Fibroblast of skin of back (primary cell): ENCODE measurements at places on chromosomes 13 and 19.
A peak's percentile ranks its signal among the peaks of the same experiment; 100 is the strongest.

GRCh38 chr19:12666265-12667048 lies at the start of the genes MAN2B1 and WDR83:
TSS of gene MAN2B1 (minus strand) at chr19:12666742. CDS start at chr19:12666701, 41 bp downstream.
TSS of gene WDR83 (plus strand) at chr19:12666807. CDS start at chr19:12669791, 2,984 bp downstream.
- peak; percentile 69 for DNase-seq

DNA sequence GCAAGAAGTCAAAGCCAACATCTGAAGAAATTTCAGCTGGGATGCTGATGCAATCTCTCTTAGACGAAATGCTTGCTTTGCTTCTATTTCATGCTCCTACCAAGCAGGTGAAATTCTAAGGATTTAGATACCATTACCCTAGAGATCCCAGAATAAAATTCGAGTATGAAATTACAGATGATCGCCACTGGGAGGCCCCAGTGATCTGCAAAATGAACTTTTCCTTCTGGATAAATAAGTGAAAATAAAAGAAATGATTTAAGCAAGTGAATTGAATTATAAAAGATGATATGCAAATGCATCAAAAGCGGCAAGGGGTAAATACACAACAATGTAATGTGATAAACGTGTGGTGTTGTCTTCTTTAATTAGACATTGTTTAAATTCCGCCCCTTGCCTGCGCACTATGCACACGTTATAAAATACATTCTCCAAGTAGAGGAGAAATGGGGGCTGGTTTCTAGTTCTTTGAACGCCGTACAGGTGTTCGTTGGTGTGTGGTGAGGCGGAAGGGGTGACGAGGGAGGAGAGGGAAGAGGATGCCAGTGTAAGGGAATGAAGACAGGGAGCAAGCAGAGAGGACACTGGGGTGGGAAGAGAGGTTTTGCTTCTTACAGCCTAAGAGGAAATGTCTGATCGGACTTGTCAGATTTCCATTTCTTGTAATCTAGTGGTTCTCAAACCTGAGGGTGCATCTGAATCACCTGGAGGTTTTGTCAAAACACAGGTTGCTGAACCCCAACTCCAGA lies 58.0 kb downstream of the ERCC5 start:
- DNase-seq, result no peak

GRCh38 chr13:43347877-43348276 lies 324.5 kb downstream of the DNAJC15 start:
- DNase-seq, result no peak

GRCh38 chr13:72141855-72142519 lies 275.0 kb upstream of the DACH1 start:
- DNase-seq, result peak; percentile 19

GRCh38 chr13:59126474-59126873 lies 1037.3 kb downstream of the DIAPH3 start:
- DNase-seq, result no peak

DNA sequence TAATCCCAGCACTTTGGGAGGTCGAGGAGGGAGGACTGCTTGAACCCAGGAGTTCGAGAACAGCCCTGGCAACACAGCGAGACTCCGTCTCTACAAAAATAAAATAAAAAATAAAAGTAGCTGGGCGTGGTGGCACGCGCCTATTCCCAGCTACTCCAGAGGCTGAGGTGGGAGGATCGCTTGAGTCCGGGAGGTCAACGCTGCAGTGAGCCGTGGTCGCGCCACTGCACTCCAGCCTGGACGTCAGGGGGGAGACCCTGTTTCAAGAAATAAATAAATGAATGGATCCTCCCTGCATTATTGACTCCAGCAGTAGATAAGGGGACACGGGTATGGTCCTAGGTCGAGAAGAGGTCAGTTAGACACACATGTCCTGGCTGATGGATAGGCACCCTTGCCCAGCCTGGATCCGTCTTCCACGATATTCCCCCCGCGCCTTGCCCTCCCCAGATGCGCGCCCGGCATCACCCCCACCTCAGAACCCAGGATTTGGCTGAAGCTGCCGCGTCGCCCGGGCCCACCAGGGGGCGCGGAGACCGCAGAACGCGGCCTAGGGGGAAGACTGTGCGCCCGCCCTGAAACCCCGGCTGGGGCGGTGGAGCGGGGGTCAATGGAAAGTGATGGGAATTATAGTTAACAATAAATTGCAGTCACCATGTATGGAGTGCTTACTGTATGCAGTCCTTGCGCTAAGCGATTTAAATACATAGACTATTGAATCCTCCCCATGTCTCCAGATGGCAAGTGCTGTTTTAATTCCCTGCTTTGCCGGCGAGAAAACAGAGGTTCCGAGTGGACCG lies 2.1 kb upstream of the HOOK2 start:
- DNase-seq, result peak; percentile 81

- DNase-seq, result peak; percentile 40
These were observed 108.7 kb downstream of the TEX29 start for GRCh38 chr13:111429064-111429558.

- no peak for DNase-seq
These were observed 127.2 kb downstream of the TM9SF2 start for GRCh38 chr13:99628442-99628841.

- no peak for DNase-seq
These were observed 46.5 kb upstream of the RCBTB2 start for GRCh38 chr13:48579165-48579918.

- peak; percentile 4 for DNase-seq
These were observed 539.0 kb downstream of the PCDH9 start for GRCh38 chr13:66691149-66691548.

DNA sequence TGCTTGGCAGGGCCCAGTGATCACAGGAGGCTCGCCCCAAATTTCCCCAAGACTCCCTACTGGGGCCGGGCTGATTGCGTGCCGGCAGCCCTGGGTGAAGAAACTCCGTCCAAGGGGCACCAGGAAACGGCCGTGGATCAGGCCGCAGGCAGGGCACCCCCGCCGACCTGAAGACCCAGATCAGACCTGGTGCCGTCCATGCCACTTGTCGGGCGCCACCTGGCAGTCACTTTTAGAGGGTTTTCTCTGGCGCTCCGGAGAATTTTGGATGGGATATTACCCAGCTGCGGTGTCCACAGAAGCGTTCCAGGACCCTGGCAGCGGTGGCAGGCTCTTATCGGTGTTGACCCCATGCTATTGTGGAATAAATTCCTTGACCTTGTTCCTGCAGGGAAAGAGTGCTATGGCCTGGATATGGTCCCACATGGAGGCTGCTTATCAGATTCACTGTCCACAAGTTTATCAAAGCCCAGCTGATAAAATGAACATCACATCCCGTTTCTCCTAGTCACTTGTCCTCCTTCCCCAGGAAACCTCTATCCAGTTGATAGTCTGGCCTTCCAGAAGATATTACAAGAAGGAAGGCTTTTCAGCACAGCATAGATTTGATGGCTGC lies 38.2 kb downstream of the IGFL2 start:
- DNase-seq, result no peak

DNA sequence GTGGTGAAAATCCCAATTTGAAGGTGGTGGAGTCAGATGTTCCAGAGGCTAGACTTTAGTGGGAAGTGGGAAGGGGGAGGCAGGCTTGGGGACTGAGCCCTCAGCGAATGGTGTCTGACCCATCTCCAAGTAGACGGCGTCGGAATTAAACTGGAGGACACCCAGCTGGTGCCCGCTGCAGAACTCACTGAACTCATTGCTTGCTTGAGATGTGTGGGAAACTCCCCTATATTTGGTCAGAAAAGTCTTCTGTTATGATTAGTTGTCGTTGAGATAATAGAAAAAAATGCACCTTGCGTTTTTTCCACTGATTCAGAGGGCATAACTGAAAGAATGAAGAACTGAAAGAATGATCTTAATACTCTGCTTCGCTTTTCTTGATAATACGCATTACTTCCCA lies 871 bp upstream of the ZNF583 start:
- no peak for DNase-seq

GRCh38 chr19:3665681-3666544 lies 34.4 kb downstream of the PIP5K1C start:
- DNase-seq, result peak; percentile 20

- no peak for DNase-seq
These were observed 255.0 kb upstream of the MAB21L1 start for GRCh38 chr13:35731471-35731870.

DNA sequence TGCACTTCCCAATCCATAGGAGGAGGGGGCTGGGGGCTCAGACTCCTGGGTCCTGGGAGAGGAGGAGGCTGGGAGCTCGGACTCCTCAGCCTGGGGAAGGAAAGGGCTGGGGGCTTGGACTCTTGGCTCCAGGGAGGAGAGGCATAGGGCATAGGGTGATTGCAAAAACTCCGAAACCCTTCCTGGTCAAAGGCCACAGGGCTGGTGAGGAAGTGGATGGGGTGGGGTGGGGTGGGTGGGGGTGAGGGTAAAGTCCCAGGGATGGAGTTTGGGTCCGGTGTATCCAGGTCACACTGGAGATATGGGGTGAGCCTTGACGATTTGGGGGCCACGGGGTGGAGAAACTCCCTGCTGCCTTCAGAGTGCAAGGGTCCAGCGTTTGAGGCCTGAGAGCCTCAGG lies 2.8 kb downstream of the MYH14 start:
- no peak for DNase-seq

DNA sequence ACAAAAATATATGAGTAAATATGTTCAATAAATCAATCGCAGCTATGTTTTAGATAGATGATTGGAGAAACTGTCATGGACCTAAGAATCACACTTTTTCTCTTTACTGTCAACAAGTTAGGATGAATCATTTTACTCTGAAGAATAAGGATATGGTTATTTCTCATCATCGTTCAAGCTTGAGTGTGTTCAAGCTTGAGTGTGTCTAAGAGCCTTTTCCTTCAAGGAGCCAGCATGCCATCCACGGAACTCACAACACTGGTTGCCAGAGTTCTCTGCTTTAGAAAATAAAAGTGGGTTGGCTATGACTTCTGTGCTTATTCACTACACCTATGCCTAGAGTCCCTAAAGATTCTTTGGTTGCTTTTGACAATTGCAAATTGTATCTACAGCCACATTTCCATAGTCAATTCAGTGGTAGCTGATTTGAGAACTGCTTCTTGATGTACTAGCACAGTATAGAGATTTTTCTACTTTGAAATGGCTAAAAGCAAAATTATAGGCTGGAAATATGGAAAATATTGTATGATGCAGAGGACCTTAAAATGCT lies 58.1 kb upstream of the SCEL start:
- no peak for DNase-seq

GRCh38 chr19:7250057-7250596 lies 44.1 kb downstream of the INSR start:
- DNase-seq, result no peak

DNA sequence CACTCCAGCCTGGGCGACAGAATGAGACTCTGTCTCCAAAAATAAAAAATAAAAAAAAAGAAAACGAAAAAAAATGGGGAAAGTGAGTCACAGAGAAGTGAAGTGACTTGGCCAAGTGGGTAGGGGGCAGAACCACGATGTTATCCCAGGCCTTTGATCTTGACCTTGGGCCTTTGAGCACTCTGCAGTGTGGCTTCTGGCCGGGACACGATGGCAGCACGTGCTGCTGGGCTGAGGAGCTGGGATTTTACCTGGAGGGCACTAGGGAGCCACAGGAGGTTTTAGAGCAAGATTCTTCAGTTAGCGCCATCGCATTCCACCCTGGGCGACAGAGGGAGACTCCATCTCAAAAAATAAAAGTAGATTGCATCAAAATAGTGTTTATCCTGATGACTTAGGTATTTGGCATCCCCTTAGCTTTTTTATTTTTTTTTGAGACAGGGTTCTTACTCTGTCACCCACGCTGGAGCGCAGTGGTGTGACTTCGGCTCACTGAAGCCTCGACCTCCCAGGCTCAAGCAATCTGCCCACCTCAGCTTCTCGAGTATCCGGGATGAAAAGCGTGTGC lies 4.3 kb upstream of the TLE5 start:
- no peak for DNase-seq

GRCh38 chr13:26965952-26966700 lies 205.5 kb downstream of the USP12 start:
- DNase-seq, result no peak

DNA sequence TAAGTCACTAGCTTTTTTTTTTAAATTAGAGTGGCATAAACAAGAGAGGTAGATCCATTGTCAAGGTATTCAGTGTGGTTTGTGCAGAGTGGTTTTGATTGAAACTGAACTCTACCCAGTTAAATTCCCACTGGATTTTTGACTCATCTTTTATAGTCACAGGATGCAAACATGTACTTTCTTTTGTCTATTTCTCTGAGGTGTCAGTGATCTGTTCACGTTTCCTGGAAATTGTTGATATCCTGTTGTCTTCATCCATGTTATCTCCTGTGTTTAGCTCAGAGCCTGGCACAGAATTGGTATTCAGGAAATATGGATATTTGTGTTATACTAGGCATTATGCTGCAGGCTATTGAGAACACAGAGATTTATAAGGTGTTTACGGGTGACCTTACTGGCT lies 119.7 kb downstream of the PCCA start:
- DNase-seq, result no peak

DNA sequence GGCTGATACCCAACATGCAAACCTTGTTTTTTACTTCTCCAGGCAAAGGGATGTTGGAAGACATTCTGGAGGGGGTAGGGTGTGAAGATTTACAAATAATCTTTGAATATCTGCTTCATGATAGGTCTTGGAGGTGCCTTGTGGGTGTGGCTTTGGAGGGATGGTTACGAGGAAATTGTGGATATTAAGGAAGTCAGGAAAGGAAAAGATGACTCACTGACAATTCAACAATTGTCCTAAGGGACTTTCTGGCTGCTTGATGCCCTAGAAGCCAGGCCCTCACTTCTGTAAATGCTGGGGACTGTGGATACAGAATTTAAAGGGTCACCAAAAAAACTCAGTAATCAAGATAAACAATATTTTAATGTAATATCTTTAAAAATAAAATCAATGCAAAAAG lies 37.4 kb upstream of the ZNF527 start:
- peak; percentile 27 for DNase-seq

GRCh38 chr19:1416014-1416841 lies 8.8 kb downstream of the DAZAP1 start:
- DNase-seq, result peak; percentile 32

DNA sequence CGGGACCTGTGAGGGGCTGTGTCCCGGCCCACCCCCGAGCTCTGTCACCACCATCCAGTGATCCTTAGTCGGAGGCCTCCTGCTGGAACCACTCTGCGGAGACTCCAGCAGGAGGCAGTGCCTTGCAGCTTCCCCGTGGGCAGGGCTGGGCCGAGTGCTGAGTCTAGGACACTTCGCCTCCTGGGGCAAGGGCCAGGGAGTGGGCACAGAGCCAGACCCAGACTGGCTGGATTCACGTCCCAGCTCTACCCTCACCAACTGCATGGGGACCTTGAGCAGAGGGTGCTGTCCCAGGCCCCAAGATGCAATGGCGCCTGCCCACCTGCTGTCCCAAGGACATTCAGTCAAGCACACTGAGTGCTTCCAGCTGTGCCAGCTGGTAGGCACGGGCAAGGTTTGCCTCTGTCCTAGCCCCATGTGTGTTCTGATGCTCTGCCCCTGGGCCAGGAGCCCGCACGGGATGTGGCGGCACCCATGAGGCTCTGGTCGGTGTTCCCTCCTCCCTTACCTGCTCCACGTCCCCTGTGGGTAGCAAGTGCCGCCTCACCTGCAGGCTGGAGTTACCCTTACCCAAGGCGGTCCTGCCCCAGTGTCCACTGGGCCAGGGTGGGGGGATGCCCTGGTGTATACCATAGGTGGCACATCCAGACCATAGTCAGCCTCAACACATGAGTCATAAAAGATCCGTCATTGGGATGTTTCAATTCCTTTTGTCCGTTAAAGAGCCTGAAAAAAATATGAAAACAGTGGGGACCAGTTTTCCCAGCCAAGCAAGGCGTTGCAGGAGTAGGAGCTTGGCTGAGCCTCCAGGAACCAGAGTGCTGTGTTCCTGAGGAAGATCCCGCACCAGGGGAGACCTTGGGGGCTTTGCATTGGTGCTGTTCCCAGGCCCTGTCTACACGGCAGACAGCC lies 7.4 kb downstream of the FZR1 start:
- peak; percentile 9 for DNase-seq
